ENCODE measurements at places on chromosomes 7 and 10.

GRCh38 chr7:20730611-20731010 lies 56.1 kb downstream of the SP8 start:
- DNase-seq, result no peak

GRCh38 chr10:488081-488932 lies 201.2 kb downstream of the DIP2C start:
- DNase-seq, result no peak

- peak; percentile 49 for DNase-seq
Observed at GRCh38 chr10:71770255-71770654, 3.1 kb downstream of the VSIR start.

GRCh38 chr7:55365205-55365674 lies at the start of gene LANCL2:
Gene LANCL2, plus strand, starts transcription at chr7:55365337. Its CDS starts 689 bp downstream, at chr7:55366026.
- peak; percentile 43 for DNase-seq

DNA sequence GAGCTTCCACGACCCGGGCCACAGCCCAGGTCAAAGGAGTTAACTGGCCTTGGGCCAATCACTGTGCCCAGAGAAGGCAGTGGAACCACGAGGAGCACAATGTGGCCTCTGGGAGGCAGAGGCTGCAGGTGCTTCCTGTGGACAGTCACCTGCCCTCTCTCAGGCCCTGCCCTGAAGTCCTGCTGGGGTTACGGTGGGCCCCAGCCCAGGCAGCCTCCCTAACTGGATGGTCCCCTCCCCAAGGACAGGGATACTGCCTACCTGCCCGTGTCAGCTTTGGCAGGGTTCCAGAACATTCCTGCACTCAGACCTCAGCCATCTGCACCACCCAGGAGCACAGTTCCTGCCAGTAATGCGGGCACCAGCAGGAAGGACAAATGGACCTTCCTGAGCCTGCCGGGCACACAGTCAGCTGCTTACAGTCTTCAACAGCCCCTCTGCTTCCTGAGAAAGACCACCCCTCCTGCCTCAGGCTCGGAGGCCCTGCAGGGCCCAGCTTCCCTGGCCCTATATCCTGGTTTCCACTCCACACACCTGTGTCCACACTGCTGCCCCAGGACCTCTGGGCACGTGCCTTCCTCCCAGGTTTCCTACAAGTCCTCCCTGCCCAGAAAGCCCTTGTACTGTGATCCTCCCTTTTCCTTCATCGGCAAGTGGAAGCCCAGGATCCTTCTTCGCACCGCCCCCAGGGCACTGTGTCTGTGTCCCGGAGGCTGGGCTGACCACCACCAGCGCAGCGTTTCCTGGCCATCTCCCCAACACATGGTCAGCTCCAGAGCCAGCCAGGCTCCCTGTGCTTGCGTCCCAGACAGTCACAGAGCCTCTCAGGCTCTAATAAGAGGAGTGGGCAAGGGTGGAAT lies 23.3 kb downstream of the WDR86 start:
- DNase-seq, result no peak

DNA sequence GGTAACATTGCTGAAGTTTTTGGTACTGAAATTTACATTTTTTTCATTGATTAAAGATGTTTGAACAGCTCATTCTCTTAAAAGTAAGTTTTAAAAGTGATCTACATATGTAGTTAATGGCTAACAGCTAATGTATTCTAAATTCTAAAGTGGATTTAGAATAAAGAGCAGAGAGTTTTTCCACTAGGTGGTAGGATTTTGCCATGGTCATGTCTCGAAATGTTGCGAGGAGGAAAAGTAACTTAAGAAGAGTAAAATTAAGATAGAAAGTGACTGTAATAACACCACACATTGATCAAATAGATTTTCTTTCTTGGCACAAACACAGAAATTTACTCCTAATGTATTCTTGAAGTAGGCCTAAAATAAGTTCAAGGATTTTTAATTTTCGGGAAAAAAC lies 19.8 kb downstream of the LSMEM1 start:
- peak; percentile 31 for DNase-seq

DNA sequence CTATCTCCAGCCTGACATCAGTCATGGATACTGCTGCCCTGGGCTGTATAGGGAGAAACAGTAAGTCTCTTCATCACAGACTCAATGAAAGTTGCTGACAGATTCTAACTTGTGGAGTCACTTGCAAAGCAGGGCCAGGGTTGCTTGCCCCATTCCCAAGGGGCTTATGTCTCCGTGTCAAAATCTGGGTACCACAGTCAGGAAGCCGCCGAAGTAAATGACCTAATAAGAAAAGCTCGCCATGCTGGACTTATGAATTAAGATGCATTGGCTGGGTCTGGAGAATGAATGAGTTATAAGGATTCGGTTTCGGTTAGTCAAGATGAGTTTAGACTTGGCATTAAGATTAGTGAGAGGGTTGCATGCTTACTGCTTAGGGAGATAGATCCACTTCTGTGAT lies 10.8 kb upstream of the OR6V1 start:
- no peak for DNase-seq

- DNase-seq, result no peak
Observed at GRCh38 chr7:98826811-98827231, 43.0 kb downstream of the TMEM130 start.

DNA sequence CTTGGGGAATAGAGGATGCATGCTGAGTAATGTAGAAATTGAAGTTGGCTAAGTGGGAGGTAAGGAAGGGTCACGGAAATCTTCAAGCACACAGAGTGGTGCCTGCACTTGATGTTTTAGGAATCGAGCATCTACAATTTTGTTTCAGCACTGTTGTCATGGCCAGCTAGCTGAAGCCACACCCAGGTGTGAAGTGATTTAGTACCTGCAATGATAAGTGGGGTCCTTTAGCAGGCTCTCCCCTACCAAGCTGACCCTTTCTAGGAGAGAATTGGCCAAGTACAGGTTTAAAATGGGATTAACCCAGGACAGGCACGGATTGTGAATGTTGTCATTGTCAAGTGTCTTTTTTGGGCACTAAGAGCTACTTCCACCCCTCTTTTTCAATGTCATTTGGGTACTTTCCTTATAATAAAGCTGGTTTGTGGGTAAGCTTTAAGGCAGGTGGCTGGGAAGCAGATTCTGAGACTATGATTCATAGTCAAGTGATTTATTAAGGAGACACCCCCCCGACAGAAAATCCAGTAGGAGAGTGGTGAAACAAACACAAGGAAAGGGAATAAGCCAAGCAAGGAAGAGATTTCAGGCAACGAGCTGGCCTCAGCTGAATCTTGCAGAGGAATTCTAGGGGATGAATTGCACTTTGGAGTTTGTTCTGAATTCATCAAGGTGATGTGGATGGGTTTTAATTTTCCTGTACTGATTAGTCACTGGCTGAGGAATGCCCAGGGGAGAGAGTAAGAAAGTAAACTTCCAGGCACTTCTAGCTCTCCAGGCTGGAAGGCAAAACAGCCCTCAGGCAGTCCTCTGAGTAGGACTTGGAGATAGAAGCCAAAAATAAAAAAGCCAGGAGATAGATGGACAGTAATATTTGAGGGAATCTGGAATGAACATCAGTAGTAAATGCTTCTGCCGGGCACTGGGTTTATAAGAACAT lies 1128.4 kb downstream of the SORCS3 start:
- DNase-seq, result no peak

GRCh38 chr7:33873518-33873917 lies 31.8 kb upstream of the BMPER start:
- peak; percentile 59 for DNase-seq

- DNase-seq, result peak; percentile 85
Observed at GRCh38 chr7:41188163-41189130, 514.4 kb downstream of the INHBA start.

- no peak for DNase-seq
Observed at GRCh38 chr7:69430384-69431021, 167.8 kb upstream of the AUTS2 start.
